Activated CD4-positive, alpha-beta memory T cell treated with anti-CD3 and anti-CD28 coated beads, Interleukin-2, amount 10 ng/mL, durations not matched to agents 7 days and 5 days (primary cell): ENCODE measurements at places on chromosomes 12 and 14.

GRCh38 chr12:15928870-15929571, 17.9 kb downstream of the DERA start:
- DNase-seq, result no peak

DNA sequence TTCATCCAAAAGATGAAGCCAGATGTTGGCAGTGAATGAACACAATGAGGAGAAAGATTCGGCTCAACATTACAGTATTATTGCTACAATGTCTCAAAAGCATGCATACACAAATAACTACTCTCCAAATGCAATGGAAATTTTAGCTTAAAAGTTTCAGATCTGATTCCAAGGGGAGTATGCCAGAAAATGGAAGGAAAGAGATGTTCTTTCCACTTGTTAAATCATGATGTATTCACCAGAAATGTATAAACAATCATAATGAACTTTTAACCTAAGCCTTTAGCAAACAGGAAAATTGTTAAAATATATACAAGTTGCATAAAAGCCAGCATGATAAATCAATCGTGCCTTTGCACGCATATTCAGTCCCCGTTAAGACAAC, 62.1 kb downstream of the SH2B3 start:
- no peak for DNase-seq

- DNase-seq, result no peak
Measured at GRCh38 chr12:30286345-30286926, 409.2 kb downstream of the IPO8 start.

DNA sequence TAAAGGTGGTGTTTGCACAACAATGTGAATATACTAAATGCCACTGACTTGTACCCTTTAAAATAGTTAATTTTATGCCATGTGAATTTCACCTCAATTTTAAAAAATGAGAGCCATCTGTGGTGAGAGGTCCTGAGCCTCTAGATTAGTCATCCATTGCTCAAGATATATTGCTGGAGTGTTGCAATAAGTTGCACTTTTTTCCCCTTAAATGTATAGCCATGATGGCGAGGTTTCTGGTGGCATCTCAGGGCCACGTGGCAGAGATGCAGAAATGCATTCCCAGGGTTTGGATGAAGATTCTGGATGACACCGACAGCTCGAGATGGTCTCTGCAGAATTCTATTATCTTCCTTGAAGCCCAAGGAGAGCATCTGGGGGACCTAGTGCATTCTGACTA, 153.7 kb downstream of the AACS start:
- DNase-seq, result no peak

- no peak for DNase-seq
Measured at GRCh38 chr12:72338437-72338836, 66.3 kb downstream of the TRHDE start.
